Caki2 (cell line): ENCODE measurements at places on chromosomes 12 and 14. TPM values are rescaled to one million over a fixed set of nuclear protein-coding genes. Genes with fewer than 3 reads are reported as not detected.
A peak's percentile ranks its signal among the peaks of the same experiment; 100 is the strongest.

- DNase-seq = no peak
These were observed 216.2 kb downstream of the BCL11B start for GRCh38 chr14:99055816-99056215.

GRCh38 chr12:87085286-87085685 is 829.1 kb upstream of the MGAT4C start:
- no peak for DNase-seq

GRCh38 chr12:123902821-123903220 is 69.8 kb downstream of the CCDC92 start:
- no peak for DNase-seq

- no peak for DNase-seq
These were observed 30.5 kb upstream of the MAX start for GRCh38 chr14:65132855-65133254.

DNA sequence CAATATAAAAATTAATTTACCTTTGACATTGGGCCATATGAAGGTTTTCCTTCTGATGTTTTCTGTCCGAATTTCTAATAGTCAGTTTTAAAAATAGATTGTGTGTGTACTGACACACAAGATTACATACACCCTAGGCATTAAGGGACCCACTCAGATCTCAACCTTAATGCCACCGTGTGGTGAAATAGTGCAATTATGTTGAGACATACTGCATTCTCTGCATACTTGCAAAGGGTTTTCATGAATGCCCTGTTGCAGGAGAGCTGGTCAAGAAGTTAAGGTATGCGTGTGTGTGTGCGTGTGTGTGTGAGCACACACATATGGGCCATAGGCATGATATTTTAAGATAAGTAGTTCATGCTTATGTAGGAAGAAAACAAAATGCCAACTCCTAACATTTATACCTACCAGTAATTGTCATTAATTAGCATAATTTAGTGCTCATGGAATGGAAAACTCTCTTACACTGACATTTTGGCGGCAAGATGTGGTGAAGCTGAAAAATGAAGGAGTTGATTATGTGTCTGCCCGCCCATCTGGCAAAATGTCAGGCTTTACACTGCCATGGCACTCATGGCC is 58.8 kb downstream of the PIK3C2G start:
- peak; percentile 46 for DNase-seq

DNA sequence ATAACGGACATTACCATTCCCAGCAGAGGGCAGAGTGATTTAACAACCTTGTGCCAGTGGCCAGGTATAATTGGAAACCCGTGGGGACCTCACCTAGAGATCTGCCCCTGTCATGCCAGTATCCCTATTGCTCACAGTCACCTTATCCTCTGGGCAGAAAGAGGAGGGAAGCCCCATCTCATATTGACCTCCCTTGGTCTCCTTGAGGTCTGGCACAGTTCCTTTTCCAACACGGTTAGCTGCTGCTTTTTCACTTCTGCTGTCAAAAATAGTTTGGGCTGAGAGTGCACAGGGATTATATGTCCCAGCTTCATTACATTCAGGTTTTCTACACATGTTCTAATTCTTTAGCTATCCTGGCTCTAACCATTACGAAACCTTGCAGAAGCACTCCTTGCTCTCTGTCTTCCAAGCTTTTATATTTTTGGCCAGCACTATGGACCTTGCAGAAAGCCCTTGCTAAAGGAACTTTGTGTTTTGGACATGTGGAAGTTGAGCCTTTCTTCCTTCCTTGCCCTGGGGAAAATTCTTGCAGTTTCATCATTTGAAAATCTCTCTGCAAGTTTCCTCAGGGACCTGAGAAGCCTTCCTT is 111.7 kb upstream of the MIS18BP1 start:
- no peak for DNase-seq

DNA sequence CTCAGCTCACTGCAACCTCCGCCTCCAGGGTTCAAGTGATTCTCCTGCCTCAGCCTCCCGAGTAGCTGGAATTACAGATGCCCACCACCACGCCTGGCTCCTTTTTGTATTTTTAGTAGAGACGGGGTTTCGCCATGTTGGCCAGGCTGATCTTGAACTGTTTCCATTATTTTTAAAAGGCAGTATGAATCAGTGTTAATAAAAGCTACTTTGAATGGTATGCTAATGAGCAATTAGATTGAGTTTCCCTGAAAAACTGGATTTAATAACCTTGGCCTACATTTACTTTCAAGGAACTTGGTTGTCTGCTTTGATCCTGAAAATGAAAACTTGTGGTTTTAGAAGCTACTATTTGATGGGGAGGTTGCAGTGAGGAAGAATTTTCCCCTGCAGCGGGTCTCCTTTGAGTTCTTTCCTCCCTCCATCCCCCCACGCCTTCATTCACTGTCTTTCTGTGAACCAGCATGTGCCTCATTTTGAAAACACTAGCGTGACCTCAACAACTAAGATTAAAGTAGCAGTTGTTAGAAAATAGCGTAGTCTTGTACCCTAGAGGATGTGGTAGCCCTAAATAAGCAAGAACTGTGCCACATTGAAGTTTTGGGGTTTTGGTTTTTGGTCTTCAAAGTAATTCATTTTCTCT is 17.8 kb upstream of the RPS6KA5 start:
- no peak for DNase-seq

- DNase-seq = no peak
These were observed 2.6 kb downstream of the TMTC1 start for GRCh38 chr12:29781188-29781587.

DNA sequence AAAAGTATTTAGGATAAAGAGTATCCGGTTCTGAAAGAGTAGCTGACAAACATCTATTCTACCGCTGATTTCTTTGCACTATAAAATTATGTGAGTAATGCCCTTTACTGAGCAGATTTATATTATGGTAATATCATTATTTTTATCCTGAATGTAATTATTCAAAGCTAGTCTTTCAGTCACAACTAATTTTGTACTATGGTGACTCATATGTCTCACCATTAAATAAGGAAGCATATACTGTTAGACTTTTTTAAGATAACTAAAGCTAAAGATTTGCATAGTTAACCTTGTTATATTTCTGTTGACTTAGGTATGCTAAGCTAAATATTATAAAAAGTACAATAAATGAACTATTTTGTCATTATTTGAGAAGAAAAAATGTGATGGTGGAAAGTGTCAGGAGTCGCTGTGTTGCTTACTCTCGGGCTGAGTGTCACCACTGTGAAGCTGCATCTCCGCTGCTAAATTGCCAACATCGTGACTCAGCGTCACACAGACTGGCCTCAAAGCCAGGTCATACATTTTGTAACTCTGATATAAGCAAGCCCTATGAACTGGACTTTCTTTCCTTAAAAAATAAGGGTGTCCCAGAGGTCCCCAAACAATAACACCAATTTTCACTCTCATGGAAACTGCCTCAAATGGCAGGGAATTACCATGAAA is 69.1 kb upstream of the SSTR1 start:
- peak; percentile 57 for DNase-seq

- no peak for DNase-seq
These were observed 55.8 kb downstream of the GALNT4 start for GRCh38 chr12:89468648-89469326.

DNA sequence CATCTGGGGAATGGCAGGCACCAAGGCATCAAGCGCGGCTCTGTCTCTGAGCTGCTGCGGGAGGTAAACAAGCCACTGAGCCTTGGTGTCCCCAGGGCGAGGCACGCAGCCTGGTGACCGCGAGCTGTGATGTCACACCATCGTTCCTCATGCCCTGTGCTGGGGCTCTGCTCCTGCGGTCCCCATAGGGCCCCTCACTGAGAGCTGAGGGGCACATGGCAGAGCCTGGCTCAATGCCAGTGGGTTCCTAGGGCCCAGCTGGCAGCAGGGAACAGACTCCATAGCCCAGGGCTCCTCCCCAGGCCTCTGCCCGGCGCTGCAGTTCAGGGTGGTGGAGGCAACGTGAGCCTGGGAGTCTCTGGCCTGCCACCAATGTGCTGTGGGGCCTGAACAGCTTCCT is 22.6 kb downstream of the CHGA start:
- no peak for DNase-seq

GRCh38 chr12:110809149-110809548 is 37.6 kb upstream of the CCDC63 start:
- no peak for DNase-seq

The ITGB7 gene
- total RNA-seq = 26.4 and 38.6 TPM in 2 replicates

The SUPT16H gene
- 23.1 and 24.8 TPM in 2 replicates for total RNA-seq

The REM2 gene
- total RNA-seq = not detected in 2 replicates

The FGF6 gene
- not detected in 2 replicates for total RNA-seq

The GON7 gene
- total RNA-seq = 11.9 and 12.7 TPM in 2 replicates
